ENCODE measurements at places on chromosomes 4 and X.

GRCh38 chr4:83772685-83773084 lies 236.8 kb downstream of the GPAT3 start:
- no peak for DNase-seq

- DNase-seq, result no peak
Measured at GRCh38 chr4:145069361-145069760, 28.6 kb downstream of the ANAPC10 start.

DNA sequence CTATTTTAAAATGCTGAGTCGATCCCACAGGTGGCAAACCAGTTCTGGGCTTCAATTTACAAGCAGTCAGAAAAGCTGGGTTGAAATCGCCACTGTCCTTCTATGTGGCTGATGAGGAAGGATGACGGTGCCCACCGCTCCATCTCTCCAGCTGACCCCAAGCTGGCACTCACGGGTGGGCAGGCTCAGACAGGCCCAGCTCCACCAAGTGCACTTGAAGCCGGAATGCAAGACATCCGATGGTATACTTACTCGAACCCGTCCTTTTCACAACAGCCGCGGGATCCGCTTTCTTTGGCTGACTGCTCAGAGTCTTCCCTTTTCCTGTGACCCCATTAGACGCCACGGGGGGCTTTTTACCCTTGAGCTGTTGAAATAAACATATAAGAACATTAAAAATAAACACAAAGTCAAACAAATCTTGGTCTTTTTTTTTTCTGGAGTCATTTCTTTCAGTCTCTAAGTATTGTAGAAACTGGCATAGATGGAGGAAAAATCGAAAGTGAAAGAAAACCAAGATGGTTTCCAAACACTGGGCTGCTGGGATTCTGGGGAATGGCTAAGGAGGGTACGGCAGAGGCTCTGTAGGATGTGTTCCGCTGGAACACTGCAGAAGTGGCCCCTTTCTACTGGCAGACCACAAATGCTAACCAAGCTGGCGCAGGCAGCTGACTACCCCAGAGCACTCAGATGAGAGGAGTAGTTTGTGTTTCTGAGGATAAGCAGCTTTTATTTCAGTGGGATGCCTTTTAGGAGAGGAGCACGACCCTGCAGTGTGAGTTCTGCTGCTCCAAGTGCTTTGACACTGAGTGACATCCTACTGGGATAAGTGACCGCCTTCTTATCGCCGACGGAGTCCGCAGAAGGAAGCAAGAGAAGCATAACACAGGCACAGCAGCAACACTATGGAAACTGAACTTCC lies 160.9 kb downstream of the AFAP1 start:
- DNase-seq, result no peak

DNA sequence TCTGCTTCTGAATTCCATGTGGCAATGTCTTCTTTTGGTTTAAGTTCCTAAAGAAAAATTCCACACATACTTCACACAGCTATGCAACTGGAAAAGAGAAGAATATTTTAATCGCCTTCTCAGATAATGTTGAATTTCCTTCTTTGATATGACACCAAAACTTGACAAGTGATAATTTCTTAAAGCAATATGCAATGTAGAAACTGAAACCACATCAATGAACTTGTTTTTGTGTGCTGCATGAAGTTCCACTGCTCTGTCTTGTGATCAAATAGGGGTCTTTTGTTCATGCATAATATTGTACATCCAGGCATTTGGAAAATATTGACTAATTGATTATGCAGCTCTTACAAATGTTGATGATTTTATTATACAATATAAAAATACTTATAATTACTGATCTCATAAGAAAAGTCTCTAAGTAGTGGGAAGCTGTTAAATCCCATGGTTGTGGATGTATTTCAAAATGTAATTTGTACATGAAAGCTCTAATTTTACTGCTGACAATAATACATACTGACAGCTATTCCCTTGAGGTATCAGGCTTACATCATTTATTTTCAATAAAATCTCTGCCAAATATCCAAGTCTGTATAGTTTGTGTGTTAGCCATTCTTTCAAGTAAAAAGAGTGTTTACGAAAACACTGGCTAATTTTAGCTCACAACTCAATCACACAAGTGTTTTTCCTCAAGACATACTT lies 56.5 kb downstream of the AGA start:
- no peak for DNase-seq

GRCh38 chr4:8869898-8870646 lies 1.6 kb downstream of the HMX1 start:
- no peak for DNase-seq

- no peak for DNase-seq
Measured at GRCh38 chrX:114976292-114976691, 41.1 kb downstream of the IL13RA2 start.

DNA sequence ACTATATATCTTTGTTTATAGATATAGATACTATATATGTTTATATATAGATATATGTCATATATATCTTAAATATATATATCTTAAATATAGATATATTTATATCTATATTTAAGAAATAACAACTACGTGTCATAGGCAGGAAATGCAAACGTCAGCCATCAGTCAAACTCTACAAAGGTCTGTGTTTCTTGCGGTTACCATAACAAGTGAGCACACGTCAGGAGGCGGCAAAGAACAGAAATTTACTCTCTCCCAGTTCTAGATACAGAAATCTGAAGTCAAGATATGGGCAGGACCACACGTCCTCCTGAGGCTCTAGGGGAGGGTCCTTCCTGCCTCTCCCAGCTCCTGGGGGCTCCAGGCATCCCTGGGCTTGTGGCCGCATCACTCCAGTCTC lies 6.5 kb downstream of the PLCXD1 start:
- no peak for DNase-seq

DNA sequence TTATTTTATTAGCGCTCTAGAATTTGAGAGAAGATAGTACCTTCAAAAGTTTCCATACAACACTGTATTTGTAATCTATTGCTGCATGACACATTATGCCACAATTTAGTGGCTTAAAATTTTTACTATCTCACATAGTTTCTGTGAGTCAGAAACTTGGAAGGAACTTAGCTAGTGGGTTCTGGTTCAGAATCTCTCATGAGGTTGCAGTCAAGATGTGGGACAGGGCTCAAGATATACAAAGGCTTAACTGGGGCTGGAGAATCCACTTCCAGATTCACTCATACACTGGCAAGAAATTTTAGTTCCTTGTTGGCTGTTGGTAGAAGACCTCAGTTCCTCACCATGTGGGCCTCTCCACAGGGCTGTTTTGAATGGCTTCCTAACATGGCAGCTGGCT lies 11.5 kb upstream of the C4orf54 start:
- DNase-seq, result no peak

DNA sequence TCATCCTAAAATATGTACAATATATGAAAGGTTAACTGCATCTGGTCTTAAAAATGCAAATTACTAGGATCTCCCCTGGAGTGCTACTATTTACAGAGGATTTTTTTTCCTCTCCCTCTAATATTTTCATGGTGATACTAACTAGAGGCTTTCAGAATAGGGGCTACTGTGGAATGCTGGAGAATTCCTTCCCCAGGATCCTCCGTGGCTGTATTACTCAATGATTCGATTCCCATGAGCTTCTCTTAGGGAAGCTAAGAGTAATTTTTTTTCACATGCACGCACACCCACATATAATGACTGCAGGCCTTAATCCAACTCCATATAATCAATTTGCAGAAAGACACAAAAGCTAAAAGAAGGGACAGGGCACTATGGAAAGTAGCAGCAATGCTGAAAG lies 184.7 kb downstream of the ARHGAP6 start:
- DNase-seq, result no peak

DNA sequence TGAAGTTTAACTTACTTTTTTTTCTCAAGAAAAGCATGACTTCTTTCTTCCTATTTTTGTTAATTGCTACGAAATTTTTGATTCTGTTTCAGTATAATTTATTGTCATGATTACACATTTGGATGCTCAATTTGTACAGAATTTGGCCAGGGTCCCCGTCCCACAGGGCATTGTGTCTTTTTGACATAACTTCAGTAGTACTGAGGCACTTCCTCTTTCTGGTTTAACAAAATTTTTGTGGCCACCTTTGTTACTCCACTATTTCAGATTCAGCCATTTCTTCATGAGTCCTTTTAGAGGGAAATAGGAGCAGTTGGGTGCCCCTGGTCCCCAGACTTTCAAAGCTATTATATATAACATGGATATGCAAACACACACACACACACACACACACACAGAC lies 1248.7 kb downstream of the PCDH7 start:
- no peak for DNase-seq

- DNase-seq, result no peak
Measured at GRCh38 chr4:41381384-41381783, 124.7 kb downstream of the UCHL1 start.

DNA sequence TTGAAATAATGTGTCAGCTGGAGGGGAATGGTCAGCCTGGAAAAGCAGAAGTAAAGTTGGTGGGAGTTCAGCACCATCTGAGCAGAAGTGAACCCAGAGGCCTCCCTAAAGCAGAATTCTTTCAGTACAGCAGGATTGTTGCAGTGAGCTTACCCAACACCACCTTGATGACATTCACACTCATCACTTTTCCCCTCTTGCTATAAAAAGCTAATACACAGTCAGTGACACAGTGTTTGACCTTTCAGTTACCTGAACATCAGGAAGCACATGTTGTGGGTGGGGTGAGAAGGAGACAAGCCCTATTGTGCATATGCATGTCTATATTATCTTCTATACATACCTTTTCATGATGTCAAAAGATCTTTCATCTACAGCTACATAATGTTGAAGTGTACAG lies 624.7 kb upstream of the ZFP42 start:
- no peak for DNase-seq

GRCh38 chr4:56310401-56311125 lies 76.7 kb downstream of the AASDH start:
- DNase-seq, result no peak

- no peak for DNase-seq
Measured at GRCh38 chrX:26262121-26262523, 46.2 kb downstream of the MAGEB5 start.

DNA sequence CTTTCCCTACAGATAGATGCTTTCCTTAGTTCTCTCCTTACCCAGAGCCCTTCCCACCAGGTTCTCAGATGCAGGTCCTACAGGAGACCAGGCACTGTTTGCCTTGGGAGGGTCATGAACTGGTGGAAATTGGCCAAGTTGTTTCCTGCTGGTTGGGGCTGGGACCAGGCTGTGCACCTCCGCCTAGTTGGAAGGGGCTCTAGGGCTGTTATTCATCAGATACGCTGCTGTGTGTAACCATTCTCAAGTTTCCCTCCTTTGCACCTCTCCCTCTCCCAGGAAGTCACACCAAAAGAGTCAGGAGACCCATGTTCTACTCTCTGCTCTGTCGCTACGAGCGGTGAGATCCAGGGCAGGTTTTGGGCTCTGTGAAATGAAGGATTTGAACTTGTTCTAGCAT lies 11.9 kb upstream of the VSIG1 start:
- DNase-seq, result no peak

DNA sequence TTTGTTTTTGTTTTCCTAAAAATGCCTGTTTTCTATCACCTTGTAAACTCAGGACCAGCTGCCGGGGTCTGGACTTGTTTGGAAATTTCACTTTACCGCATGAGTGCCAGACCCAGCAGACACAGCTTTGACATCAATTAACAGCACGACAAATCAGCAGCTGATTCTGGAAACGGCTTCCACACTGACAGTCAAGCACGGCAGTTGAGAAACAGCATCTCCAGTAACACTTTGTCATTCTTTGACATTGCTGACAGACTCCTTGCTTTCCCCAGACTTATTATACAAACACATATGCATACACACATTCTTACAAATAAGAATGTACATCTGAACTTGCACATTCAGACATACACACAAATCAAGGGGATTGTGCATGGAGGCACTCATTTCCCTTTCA lies 1017.6 kb upstream of the HS3ST1 start:
- DNase-seq, result no peak

GRCh38 chrX:16137416-16138107 lies 14.2 kb downstream of the GRPR start:
- DNase-seq, result no peak

GRCh38 chr4:166658585-166658984 lies 575.7 kb downstream of the SPOCK3 start:
- no peak for DNase-seq

DNA sequence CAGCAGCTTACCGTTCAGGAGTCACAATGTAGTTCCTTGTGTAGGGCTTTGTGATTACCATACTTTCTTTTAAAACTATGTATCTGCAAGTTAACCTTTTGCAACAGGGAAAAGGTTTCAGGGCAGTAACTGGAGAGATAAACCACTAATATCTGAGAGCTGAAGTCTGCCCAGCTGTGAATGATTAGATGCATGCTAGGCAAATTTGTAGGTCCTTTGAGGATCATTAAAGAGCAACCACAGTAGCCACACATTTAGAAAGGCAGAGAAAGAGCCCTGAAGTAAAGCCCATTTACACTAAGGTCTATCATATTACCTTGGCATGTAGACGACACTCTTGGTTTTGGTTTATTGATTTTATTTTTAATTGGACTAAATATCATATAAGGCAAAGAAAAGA lies 60.0 kb downstream of the ATP8A1 start:
- no peak for DNase-seq

GRCh38 chrX:38166478-38167083 lies 54.1 kb downstream of the SRPX start:
- no peak for DNase-seq

DNA sequence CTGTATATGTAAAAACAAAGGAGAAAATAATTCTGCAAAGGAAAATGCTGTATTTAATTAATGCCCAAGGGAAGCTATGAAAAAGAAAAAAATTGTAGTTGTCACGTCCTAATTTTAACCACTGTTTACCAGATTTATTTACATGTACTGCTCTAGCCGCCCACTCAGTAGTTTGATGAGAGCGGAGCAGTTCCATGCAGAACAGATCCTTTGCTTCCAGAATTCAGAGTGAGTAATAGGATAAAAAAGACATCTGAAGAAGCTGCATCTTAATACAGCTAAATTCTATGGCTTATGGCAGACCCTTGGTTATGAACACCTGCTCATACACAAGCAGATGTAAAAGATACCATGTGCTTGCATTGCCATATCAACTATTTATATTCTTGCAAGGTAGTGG lies 287.0 kb downstream of the GASK1B start:
- no peak for DNase-seq

GRCh38 chr4:140213749-140214148 lies 59.8 kb upstream of the MAML3 start:
- no peak for DNase-seq

- DNase-seq, result no peak
Measured at GRCh38 chr4:8050555-8051206, 107.9 kb downstream of the ABLIM2 start.

DNA sequence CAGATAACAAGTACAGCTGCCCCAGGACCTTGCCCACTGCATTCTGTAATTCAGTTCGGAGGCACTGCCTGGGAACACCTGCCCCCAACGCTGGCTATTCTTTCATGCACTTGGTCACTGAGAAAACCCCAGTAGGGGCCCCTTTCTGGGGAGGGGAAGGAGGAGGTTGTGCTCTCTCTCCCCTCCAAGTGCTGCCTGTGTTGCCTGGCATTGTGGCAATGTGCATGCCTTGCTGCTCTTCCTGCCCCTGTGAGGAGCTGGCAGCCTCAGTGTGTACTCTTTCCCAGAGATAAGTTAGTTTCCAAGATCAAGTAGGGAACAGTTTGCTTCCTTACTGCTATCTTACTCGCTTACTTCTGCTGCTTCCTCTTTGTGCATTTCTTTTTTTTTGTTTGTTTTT lies 90.8 kb downstream of the AASDH start:
- no peak for DNase-seq

GRCh38 chr4:152109531-152110509 lies 349.0 kb upstream of the GATB start:
- DNase-seq, result no peak

All from activated CD8-positive, alpha-beta memory T cell treated with anti-CD3 and anti-CD28 coated beads for 1 hour (primary cell).